ENCODE measurements at places on chromosomes 11 and 22. TPM values are rescaled to one million over a fixed set of nuclear protein-coding genes. Genes with fewer than 3 reads are reported as not detected.

DNA sequence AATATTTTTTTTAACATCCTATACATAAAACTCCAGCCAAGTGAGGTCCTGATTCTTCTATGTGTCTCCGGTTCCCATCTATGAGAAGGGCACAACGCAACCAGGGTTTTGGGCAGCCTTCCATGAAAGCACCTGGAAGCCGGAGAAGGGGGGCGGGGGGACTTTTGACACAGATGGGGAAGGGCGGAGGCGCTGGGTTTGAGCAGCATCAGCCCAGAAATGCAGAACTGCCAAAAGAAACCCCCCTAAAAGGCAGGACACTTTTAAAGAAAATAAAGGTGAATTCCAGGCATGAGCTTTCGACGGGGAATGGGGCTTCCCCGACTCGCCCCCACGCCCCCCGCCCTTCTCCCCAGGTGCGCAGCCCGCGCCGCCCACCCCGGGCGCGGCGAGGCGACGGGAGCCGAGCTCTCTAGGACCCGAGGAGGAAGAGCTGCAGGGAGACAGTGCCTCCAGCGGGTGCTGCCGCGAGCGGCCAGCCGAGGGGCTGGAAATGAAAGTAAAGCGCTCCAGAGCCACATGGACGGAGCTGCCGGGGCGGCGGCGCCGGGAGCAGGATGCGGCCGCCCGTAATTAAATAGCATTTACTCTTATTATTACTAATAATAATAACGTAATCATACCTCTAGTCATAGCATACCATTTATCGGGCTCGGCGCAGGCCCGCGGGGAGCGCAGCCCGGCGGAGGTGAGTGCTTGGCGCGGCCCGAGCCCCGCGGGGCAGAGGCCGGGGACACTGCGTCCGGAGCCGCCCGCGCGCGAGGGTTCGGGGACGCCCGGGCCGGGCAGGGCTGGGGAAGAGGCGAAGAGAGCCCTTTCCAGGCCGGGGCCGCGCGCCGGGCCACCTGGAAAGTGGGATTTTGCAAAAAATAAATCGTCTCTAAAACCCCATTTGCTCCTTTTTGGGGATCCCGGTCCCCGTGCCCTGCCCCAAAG is at the start of gene ZC3H7B:
TSS of gene ZC3H7B (plus strand) at position 441 of the 936 bp plus-strand sequence. CDS start 19,136 bp downstream, outside the sequence.
- DNase-seq, result peak; percentile 80

- DNase-seq, result no peak
Observed at GRCh38 chr11:60633645-60634044, 65.8 kb upstream of the MS4A8 start.

DNA sequence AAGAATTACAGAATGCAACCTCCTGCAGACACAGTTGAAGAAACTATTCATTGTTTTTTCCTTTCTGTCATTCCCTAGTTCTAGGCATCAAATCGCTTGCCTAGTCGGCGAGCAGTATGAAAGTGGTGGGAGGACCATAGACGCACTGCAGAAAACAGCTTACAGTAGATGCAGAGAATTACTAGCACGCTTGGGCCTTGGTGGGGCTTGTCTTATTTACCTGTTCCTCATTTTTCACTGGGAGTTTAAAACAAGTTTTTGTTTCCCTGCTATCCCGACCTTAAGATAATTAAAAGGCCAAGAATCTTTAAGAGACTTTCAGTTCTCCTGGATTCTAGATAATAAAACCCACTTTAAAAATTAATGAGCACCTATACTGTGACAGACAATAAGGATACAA is 713 bp upstream of the ARL14EP start:
- DNase-seq, result no peak

- no peak for DNase-seq
Observed at GRCh38 chr22:29804985-29805384, 33.1 kb downstream of the ASCC2 start.

DNA sequence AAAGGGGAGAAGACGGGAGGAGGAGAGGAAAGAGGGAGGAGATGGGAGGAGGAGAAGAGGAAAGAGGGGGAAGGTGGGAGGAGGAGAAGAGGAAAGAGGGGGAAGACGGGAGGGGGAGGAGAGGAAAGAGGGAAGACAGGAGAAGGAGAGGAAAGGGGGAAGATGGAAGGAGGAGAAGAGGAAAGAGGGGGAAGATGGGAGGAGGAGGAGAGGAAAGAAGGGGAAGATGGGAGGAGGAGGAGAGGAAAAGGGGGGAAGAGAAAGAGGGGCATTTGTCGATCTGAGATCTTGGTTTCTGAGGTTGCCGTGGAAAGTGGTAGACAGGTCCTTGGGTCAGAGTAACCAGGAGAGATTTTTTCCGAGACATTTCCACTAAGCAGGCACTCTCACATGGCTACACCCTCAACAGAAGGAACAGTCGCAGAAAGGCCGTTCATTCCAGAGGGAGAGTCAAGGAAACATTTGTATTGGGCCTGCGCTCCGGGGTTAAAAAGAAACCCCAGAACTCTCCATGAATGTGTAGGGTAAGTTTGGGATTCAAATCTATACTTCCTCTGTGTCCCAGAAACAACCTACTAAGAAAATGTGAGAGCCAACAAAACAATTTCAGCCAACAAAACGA is 39.8 kb upstream of the CARS1 start:
- DNase-seq, result no peak

GRCh38 chr11:115348416-115348815 is 155.8 kb downstream of the CADM1 start:
- no peak for DNase-seq

GRCh38 chr22:22410121-22410520 is 98.4 kb downstream of the ZNF280B start:
- no peak for DNase-seq

DNA sequence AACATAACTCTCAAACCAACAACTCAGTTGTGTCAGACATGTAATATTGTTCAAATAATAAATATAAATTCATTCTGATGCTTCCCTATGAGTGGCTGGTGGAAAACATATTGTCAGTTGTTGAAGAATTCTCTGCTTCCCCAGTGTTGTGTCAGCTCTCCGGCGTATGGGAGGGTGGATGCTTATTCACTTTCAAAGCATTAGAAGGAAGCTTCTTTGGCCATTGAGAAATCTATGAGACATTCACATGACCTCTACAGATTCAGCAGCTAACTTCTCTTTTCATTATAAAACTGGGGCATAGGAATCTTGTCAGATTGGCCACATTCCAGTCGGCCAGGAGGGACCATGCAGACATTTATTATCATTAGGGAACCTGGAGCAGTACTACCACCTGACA is 2.9 kb downstream of the OR51V1 start:
- no peak for DNase-seq

- DNase-seq, result no peak
Observed at GRCh38 chr11:2708757-2709281, 9.0 kb upstream of the KCNQ1OT1 start.

- peak; percentile 46 for DNase-seq
Observed at GRCh38 chr11:6604081-6604626, 580 bp downstream of the ILK start.

DNA sequence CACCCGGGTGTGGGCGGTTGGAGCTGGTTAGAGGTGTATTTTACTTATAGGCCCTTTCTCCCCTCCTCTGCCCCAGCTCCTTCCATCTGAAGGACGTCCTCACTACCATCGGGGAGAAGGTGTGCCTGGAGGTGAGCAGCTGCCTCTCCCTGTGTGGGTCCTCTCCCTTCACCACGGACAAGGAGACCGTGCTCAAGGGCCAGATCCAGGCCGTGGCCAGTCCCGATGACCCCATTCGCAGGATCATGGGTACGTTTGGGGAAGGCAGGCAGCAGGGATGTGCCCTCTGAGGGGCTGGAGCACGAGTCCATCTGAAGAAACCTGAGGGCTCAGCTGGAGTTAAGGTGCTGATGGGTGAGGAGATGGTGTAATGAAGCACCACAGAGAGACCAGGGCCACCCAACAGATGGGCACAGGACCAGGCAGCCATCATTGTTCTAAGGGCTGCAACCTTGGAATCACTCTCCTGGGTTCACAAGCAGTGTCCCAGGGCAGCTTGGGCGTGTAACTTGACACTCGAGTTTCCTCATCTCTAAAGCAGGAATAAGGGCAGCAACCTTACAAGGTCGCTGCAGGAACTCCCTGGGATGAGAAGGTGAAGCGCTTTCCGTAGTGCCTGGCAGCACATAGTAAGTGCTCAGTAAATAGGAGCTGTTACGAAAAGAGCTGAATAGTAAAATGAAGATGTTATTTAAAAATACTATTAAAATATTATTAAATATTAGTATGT is 29.4 kb downstream of the TCP11L1 start:
- DNase-seq, result no peak

GRCh38 chr11:62680825-62681240 is 2.0 kb upstream of the UBXN1 start:
- peak; percentile 57 for DNase-seq

DNA sequence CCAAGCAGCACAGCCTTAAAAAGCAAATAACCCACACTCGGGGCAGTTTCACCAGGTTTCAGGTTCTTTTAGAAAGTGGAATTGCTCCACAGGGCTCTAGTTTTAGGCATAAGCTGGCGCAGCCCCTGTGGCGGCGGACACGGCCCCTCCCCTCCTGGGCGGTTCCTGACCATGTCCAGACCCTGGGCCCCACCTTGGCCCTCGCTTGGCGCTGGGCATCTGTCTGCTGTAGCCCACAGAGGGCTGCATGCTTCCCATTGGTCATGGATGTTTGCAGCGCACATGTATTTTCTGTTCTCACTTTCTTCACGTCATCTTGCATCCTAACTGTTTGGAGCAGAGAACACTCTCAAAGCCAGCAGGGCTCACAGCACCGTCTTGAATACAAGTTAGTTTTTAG is 244.3 kb downstream of the BRD1 start:
- DNase-seq, result no peak

DNA sequence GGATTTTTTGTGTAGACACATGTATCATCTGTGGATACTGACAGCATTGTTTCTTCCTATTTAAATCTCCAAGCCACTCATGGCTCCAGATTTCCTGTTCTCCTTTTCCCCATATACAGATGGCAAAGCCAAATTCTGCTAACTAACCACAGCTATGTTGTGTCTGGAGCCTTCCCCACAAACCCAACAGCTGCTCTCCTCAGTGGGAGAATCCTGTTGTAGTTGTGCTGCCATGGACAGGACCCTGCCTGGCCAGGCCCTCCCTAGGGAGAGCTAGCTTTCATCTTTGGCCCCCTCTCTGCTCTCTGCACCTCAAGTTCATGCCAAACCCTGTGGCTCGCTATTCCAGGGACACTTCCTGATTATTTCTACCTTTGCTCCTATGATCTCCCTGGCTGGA is 106.4 kb upstream of the CCDC90B start:
- no peak for DNase-seq

GRCh38 chr11:26622181-26622580 is 50.1 kb upstream of the MUC15 start:
- peak; percentile 44 for DNase-seq

- DNase-seq, result no peak
Observed at GRCh38 chr11:68043349-68044144, 4.7 kb downstream of the TCIRG1 start.

DNA sequence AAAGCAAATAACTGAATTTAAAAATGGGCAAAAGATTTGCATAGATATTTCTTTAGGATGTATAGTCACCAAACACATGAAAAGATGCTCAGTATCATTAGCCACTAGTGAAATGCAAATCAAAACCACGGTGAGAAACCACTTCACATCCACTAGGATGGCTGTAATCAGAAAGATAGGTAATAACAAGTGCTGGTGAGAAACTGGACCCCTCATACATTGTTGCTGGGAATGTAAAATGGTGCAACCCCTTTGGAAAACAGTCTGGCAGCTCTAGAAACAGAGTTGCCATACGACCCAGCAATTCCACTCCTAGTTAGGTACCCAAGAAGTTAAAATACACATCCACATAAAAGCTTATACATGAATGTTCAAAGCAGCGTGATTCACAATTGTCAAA is 16.3 kb downstream of the RPUSD4 start:
- DNase-seq, result no peak

GRCh38 chr11:23336961-23337360 is 476.7 kb upstream of the CCDC179 start:
- DNase-seq, result no peak

DNA sequence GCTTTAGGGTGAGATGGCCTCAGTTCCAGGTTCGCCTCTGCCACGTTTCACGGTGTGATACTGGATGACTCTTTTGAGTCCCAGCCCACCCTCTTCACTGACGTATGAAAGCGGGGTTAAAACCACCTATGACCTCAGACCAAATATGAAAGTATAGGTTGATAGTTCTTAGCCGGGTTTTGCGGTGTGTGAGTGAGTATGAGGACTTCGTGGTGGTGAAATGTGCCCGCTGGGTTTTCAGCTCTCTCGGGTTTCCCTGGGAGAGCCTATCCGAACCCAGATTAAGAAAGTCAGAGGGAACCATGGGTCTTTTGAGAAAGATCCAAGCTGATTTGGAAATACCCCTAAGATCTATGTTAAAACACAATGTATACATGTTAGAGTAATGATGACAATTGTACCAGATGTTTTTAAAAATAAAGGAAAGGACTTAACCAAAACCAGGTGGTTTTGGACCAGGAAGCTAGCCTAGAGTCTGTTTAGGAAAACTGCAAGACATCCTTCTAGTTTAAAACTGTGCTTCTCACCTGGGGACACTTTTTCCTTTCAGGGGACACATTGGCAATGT is 25.8 kb upstream of the ST3GAL4 start:
- no peak for DNase-seq

GRCh38 chr11:59708537-59708936 is 5.1 kb downstream of the OR10V1 start:
- peak; percentile 27 for DNase-seq

- DNase-seq, result peak; percentile 7
Observed at GRCh38 chr11:127639916-127640315, 639.3 kb upstream of the KIRREL3 start.

- no peak for DNase-seq
Observed at GRCh38 chr11:43639224-43639623, 41.3 kb upstream of the HSD17B12 start.

DNA sequence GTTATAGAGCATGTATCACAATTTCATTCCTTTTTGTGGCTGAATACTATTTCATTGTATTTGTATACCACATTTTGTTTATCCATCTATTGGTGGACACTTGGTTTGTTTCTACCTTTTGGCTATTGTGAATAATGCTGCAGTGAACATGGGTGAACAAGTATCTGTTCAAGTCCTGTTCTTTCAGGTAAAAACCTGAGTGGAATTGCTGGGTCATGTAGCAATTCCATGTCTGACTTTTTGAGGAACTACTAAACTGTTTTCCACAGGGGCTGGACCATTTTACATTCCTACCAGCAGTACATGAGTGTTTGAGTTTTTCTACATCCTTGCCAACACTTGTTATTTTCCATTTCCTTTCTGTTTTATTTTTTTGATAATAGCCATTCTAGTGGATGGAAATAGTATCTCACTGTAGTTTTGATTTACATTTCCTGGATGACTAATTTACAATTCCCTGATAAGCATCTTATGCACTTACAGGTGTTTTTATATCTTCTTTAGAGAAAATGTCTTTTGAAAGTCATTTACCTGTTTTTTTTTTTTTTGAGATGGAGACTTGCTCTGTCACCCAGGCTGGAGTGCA is 12.2 kb downstream of the CABIN1 start:
- no peak for DNase-seq

ACR gene
- not detected for total RNA-seq

KCNQ1 gene
- 0.83 TPM for total RNA-seq

C11orf86 gene
- not detected for total RNA-seq

SEC14L2 gene
- total RNA-seq, result 171 TPM

CRYBB3 gene
- not detected for total RNA-seq

KDM4D gene
- 1.0 TPM for total RNA-seq

ME3 gene
- total RNA-seq, result 11.2 TPM

All from mammary epithelial cell (primary cell).